Neural crest cell (in vitro differentiated cells): ENCODE measurements at places on chromosomes 2 and 18.

DNA sequence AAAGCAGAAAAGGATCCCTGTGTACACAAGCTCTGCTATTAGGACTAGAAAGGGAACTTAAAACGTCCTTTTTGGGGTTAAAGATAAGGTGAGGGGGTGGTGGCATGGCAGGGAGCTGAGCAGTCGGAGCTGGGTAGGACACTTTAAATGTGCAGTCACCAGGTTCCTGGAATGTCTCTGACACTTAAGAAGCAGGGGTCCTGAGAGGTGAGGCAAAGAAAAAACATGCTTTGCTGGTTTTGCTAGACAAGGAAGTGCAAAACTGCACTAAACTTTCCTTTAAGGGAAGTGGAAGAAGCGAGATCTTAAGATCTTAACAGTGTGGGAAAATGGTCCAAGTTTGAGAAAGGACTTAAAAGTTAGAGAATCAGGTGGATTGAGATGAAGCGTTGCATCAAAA is 99.5 kb upstream of the MAP3K20 start:
- DNase-seq = no peak

- no peak for DNase-seq
These were observed 462.7 kb downstream of the METTL4 start for GRCh38 chr18:2108591-2108990.

DNA sequence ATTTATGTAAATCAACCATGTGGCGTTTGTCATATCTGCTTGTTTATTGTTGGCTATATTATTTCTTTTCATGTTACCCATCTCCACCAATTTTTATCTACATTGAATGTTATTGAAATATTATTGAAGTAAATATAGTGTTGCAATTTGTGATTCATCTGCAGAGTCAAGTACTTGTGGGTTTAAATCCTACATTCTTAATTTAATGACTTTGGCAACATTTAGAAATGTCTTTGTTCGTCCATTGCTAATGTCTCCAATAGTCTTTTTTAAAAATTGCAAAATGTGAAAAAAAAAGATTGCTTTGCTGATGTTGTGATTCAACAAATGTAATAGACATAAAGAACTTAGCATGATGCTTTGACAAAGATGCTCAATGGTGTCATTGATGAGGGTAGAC is 1572.8 kb upstream of the PIK3C3 start:
- DNase-seq = no peak

DNA sequence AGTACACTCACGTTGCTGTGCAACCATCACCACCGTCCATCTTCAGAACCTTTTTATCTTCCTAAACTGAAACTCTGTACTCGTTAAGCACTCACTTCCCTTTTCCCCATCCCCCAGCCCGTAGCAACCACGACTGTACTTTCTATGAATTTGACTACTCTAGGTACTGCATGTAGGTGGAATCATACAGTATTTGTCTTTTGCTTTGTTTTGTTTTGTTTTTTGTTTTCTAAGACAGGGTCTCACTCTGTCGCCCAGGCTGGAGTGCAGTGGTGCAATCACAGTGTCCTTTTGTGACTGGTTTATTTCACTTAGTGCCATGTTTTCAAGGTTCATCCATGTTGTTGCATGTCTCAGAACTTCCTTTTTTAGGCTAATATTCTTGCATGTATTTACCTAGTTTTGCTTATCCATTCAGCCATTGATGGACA is 7.0 kb upstream of the TYMS start:
- DNase-seq = no peak

- no peak for DNase-seq
These were observed 476 bp downstream of the MSTN start for GRCh38 chr2:190062053-190062452.

GRCh38 chr2:17625446-17625845 is 85.0 kb downstream of the VSNL1 start:
- no peak for DNase-seq

GRCh38 chr18:28485918-28486317 is 309.0 kb upstream of the CDH2 start:
- DNase-seq = no peak

- no peak for DNase-seq
These were observed 3.9 kb upstream of the PXDN start for GRCh38 chr2:1748176-1748740.

DNA sequence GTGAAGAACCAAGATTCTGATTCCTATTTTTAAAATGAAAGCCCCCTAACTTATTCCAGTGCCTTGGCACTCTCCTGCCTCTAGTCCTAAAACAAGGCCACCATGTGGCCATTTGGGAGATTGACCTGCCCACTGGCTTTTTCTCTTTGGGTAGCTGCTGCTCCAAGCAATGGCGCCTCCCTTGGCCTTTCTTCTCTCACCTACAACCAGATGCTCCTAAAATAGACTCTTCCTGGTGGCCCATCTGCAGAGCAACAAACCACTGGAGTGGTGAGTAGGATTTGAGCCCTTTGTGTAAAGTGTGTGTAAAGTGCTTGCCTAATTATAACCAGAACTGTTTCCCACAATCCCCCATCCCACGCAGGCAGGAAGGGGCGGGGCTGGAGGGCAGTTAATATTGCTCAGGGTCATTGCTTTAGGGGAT is 114.2 kb downstream of the FHOD3 start:
- no peak for DNase-seq
